T-helper 2 cell (primary cell): ENCODE measurements at places on chromosomes 3 and 15.

GRCh38 chr3:134918441-134918840 lies 123.4 kb downstream of the EPHB1 start:
- no peak for DNase-seq

DNA sequence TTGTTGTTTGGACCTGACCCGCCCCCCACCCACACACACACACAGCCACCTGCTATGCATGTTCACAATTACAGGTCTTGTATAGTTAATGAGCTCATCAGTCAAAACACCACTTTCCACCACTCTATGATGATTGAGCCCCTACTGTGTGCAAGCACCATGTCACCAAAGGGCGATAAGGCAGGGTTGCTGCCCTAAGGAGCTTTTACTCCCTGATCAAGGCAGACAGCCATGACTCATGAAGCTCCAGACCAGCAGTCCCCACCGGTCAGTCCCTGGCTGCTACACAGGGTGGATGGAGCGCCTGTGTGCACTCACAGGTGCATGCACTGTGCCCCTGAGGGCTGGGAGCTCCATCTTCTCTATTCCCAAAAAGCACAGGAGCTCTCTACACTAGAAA lies 270.6 kb downstream of the CLSTN2 start:
- no peak for DNase-seq

- no peak for DNase-seq
Observed at GRCh38 chr3:42101048-42101447, 9.9 kb downstream of the TRAK1 start.

- DNase-seq: no peak
Observed at GRCh38 chr3:146350852-146351251, 99.9 kb upstream of the PLSCR4 start.

GRCh38 chr3:128497305-128498126 lies 4.5 kb upstream of the GATA2 start:
- DNase-seq: peak; percentile 51
